ENCODE measurements at places on chromosomes 12 and 14.

- no peak for DNase-seq
Measured at GRCh38 chr12:9727813-9728212, 5.1 kb downstream of the CLECL1 start.

GRCh38 chr12:44716711-44717110 lies 159.4 kb downstream of the NELL2 start:
- DNase-seq, result no peak

DNA sequence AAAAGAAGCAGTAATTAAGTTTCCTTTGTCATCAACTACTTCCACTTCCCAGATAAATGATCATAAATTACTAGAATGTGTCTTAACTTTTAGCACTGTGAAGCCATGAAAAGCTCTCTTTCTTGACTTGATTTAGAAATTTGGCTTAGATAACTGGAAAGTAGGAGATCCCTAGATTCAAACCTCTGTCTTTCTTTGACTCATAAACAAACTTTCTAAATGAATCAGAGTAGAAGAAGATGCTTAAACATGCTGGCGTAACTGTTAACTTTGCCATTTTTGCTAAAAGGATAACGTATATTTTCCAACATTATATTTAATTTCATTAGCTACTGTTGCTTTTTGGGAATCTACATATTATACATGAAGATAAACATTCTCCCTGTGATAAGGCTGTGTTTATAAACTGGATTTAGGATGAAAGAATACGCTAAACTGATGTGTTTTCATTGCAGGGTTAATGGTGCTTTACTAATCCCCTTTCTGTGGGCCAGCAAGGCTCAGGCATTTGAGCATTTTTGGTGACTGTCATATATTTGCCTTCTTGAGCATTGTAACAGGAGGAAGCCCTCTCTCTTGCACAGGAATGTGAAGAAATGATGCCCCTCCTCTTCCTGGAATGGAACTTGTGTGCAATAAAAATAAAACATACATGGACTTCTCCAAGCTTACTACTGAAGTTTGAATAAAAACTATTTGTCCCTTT lies 301.4 kb downstream of the BMP4 start:
- no peak for DNase-seq

DNA sequence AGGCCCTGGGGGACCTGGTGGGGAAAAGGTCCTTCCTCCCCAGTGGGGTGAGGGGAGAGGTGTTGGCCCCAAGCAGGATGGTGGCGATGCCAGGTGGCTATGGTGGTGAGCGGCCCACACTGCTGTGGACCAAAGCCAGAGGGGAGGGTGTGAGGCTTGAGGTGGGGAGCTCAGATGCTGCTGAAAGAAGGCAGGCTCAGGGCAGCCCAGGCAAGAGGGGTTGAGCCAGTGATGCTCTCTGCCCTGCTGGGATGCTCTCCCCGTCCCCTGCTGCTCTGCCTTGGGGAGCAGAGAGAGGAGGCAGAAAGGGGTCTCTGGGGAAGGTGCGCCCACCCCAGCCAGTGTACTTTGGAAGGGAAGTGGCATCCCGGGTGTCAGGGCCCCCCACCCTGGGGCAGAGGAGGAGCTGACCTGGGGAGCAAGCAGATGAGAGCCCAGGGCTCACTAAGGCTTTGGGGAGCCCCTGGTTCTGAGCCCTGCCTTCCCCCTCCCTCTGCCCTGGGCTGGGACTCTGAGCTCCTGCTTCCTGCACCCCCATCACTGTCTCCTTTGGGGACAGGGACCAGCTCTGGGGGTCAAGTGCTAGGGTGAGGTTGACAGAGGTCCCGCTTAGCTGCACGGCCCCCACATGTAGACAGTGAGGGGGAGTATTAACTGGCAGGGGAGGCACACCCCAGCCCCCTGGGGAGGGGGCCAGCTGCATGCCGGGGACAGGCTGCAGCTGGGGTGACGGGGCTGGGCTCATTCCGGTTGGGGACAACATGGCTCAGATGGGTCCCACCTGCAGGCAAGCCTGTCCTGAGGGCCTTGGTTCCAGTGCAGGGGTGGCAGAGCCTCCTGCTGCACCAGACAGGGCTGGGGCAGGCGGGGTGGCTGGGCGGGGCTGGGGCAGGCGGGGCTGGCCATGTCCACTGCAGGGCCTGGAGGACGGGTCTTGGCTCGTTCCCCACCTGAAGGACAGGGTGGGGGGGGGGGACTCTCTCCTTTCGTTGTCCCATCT lies 124.4 kb downstream of the KIF26A start:
- DNase-seq, result no peak

- no peak for DNase-seq
Measured at GRCh38 chr12:25796523-25797000, 161.9 kb upstream of the RASSF8 start.

- no peak for DNase-seq
Measured at GRCh38 chr14:105064721-105065143, 498 bp downstream of the GPR132 start.

- no peak for DNase-seq
Measured at GRCh38 chr14:92922883-92923743, at the start of gene CHGA. Gene CHGA (plus strand): TSS chr14:92923150. CDS start chr14:92923360, 210 bp downstream.

DNA sequence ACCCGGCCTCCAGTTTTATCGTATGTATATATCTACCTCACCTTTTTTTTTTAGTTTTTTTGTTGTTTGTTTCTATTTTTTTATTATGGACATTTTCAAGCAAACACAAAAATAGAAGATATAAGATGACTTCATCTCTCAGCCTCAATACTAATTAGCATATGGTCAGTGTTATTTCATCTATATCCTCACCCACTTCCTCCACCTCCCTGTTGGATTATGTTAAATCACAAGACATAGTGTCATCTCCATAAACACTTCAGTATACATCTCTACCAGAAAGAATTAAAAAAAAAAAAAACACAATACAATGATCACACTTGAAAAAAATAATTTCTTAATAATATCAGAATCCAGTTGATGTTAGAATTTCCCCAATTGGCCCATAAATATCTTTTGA lies 34.9 kb downstream of the RAB35 start:
- DNase-seq, result no peak

DNA sequence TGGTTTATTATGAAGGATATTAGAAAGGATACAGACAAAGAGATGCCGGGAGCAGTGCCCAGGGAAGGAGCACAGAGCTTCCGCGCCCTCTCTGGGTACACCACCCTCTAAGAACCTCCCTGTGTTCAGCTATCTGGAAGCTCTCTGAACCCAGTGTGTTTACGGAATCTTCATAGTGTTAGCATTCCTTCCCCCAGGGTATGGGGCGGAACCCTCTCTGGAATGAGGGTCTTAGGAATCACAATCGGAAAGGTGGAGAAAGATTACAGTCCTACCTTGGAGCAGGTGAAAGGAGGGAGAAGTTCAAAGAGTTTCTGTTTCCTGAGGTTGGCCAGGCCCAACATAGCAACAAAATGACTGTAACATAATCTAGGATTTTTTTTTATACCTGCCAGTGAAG lies 6.8 kb upstream of the NUDT4 start:
- no peak for DNase-seq

DNA sequence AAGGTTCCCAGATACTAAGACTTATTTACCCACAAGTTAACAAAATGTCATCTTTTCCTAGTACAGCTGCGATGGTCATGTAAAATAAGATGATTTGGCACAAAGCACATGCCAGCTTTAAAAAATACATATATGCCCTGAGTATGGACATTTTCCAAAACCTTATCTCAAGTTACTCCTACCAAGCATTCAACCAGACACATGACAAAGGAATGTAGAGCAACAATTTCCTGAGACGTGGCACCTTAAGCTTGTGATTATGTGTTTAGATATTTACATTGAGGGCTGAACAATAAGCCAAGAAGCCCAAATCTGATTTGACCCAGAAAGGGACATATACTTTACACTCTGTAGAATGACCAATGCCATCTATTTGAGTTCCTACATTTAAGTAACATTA lies 24.5 kb upstream of the OVCH1 start:
- DNase-seq, result no peak

GRCh38 chr12:93970900-93971688 lies 177.3 kb upstream of the PLXNC1 start:
- DNase-seq, result no peak

DNA sequence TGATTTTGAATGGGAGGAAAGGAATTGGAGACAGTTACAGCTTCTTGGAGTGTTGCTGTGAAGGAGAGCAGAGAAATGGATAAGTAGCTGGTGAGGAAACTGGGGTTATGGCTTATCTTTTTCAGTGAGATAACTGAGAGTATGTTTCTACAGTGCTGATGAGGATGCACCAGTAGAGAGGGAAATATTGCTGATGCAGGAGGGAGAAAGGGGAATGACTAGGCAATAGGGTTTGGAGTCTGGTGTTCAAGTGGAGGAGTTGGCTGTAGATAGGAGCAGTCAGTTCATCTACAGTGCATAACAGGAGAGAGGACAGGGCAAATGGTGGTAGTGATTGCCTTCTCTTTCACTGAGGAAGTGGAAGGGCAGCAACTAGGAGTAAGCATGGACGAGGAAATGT lies 33.0 kb downstream of the SPATS2 start:
- DNase-seq, result no peak

DNA sequence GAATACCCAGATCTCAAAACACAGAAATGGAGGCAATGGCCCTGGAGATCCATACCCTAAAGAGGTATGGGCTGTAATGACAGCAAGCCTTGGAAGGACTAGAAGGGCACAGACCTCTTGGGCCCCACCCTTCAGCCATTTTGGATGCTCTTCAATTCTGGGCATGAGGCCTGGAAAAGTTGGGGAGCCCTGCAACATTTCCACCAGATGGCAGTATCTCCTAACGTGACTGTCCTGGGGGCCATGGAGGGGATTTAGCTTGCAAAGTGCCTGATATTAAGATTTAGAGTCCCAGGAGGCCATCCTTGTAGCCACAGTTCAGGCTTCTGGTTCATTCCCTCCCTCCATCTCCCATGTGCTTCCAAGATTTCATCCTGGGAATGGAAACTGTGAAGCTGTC lies 30.2 kb downstream of the KCNA5 start:
- DNase-seq, result no peak

- DNase-seq, result no peak
Measured at GRCh38 chr12:20490213-20490612, 121.9 kb downstream of the PDE3A start.

Data from activated CD4-positive, alpha-beta T cell treated with anti-CD3 and anti-CD28 coated beads, Interleukin-2, amount 50 U/mL, for 24 hours (primary cell).